ENCODE measurements at places on chromosomes 2 and 18.

- no peak overlapping the region for H3K27ac ChIP-seq
- H3K4me3 ChIP-seq: no peak overlapping the region
- no peaks in the 10 kb centered on the region for H3K36me3 ChIP-seq
- peaks cover 2% of the 10 kb centered on the region for H3K27me3 ChIP-seq
Observed at GRCh38 chr18:45285251-45285650, 330.0 kb upstream of the SLC14A2 start.

- no peak for ATAC-seq
- no peaks in the 10 kb centered on the region for H3K27me3 ChIP-seq
- H3K4me1 ChIP-seq: peaks cover 4% of the 10 kb centered on the region
- H3K36me3 ChIP-seq: no peaks in the 10 kb centered on the region
- no peak overlapping the region for H3K27ac ChIP-seq
- H3K4me3 ChIP-seq: no peak overlapping the region
Observed at GRCh38 chr2:97701851-97702465, 11.4 kb upstream of the ZAP70 start.

DNA sequence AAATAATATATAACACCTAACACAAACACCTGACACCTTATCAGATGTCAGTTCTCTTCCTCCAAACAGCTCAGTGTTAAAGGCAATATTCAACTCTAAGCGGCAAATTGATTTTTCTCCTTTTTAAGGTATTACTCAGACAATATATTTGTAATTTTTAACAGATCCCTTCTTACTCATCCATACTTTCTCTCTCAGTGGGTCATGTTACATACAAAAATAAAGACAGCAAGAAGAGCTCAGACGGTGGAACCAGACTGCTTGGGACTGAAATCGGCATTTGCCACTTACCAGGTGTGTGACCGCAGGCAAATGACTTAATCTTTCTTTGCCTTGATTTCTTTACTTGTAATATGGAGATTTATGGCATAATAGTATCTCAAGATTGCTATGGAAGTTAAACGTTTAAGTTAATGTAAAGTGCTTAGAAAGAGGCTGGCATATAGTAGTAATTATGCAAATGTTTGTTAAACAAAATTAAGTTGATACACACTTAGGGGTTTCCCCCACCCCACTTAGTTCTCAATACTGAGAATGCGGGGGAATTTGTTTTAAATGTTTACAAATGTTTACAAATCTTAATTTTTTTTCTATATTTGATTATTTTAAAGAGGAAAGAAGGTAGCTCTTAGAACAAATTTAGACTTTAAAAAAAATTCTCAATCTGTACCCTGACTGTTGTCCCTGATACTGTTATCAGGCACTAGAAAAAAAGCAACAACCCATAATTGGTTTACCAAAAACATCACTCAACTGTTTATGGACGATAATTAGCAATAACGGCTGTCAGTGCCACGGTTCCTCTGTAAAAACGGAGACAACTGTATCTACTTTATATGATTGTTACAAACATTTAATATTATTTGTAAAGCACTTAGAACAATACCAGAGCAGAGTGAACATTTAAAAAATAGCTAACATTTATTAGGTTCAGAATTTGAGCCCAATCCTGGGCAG lies 25.6 kb downstream of the MAP3K2 start:
- no peaks in the 10 kb centered on the region for H3K27me3 ChIP-seq
- H3K4me3 ChIP-seq: no peak overlapping the region
- H3K27ac ChIP-seq: no peak overlapping the region
- ATAC-seq: no peak

GRCh38 chr2:100833331-100833730 lies 13.4 kb downstream of the NPAS2 start:
- H3K4me1 ChIP-seq: no peaks in the 10 kb centered on the region
- no peaks in the 10 kb centered on the region for H3K36me3 ChIP-seq
- H3K27ac ChIP-seq: no peak overlapping the region
- no peak overlapping the region for H3K4me3 ChIP-seq

GRCh38 chr2:240983996-240984498 lies 14.4 kb upstream of the SNED1 start:
- no peak overlapping the region for H3K4me3 ChIP-seq
- ATAC-seq: no peak
- H3K27me3 ChIP-seq: no peaks in the 10 kb centered on the region
- no peaks in the 10 kb centered on the region for H3K4me1 ChIP-seq
- H3K36me3 ChIP-seq: no peaks in the 10 kb centered on the region

DNA sequence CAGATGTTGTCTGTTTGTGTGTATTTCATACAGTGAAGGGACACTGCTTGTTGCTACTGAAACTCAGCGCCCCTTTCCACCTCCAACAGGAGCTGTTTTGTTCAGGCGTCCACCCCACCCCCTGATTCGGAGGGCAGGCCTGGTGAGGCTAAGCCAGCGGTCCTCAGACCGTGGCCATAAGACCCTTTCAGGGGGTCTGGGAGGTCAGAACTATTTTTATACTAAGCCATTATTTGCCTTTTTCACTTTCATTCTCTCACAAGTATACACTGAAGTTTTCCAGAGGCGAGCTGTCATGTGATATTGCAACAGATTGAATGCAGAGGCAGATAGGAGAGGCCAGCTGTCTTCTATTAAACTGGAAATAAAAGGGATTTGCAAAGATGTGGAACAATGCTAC lies 39.7 kb upstream of the IGFBP5 start:
- peaks cover 13% of the 10 kb centered on the region for H3K27me3 ChIP-seq
- no peak for ATAC-seq
- no peaks in the 10 kb centered on the region for H3K4me1 ChIP-seq
- no peak overlapping the region for H3K4me3 ChIP-seq

DNA sequence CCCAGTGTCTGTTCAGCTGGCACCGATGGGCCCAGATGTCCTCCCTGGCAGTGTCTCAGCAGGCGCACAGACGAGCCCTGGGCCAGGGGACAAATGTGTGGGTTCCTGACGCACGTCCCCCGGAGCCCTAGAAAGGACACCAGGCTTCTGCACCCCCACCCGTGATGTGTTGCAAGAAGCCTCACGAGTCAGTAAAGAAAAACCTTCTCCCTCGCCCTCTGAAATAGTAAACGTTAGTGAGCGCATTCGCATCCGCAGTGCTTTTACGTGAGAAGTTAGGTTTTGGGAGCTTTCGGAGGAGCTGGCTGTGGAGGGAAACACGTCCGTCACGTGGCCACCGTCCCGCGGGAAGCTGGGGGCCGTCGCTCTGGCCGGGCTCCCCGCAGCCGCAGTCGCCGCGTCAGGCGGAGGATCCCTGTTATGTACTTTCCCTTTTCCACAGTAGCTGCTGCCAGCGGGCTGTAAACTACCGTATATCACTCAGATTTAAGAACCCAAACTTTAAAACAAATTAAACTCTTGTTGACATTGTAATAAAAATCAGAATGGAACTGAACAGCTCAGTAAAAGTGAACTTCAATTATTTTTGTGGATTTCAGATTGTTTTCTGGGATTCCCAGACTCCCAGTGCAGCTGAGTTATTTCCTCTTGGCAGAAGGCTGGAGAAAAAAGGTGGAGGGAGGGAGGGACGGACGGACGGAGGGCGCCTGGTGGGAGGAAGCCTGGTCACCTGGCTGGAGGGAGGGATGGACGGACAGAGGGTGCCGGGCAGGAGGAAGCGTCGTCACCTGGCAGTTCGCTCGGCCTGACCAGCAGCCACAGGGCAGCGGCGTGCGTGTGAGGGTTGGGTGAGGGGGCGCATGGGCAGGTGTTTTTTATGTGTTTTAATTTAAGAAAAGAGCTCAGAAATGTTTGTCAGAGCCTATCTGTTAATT lies 112.1 kb downstream of the NFATC1 start:
- H3K36me3 ChIP-seq: peaks cover 39% of the 10 kb centered on the region
- no peak for ATAC-seq
- peak overlapping the region; percentile 47 for H3K27ac ChIP-seq
- peak overlapping the region; percentile 47 for H3K4me3 ChIP-seq

DNA sequence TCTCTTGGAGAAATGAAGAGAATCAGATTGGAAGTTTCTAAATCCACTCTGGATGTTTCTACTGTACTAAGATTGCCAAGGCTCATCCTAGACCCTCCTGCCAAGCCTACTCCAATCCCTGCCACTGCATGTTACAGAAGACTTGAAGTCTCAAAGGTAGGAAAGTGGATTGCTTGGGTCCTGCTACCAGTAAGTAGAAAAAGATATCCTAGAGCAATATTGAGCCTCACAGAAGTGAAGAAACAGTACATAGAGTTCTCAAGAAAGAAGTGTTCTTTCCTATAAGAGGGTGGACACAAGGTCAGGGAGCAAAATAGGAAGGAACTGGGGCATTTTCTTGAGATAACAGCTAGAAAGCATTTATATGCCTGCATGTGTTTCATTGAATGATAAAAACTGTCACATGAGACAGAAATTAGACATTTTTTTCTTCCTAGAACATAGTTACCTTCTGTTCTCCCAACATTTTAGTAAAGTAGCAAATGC lies 232.9 kb downstream of the RBM43 start:
- H3K4me1 ChIP-seq: no peaks in the 10 kb centered on the region
- no peaks in the 10 kb centered on the region for H3K36me3 ChIP-seq
- no peak for ATAC-seq
- no peak overlapping the region for H3K27ac ChIP-seq
- H3K27me3 ChIP-seq: no peaks in the 10 kb centered on the region

- peak overlapping the region; percentile 97 for H3K4me3 ChIP-seq
- H3K4me1 ChIP-seq: peaks cover 36% of the 10 kb centered on the region
- peak overlapping the region; percentile 99 for H3K27ac ChIP-seq
- ATAC-seq: no peak
- H3K36me3 ChIP-seq: peaks cover 24% of the 10 kb centered on the region
Observed at GRCh38 chr2:70123051-70123828, 36.0 kb downstream of the PCBP1 start.

- peaks cover 12% of the 10 kb centered on the region for H3K4me1 ChIP-seq
- H3K4me3 ChIP-seq: no peak within 1 kb of the TSS
- H3K36me3 ChIP-seq: peaks cover 39% of the 10 kb centered on the region
- no peaks in the 10 kb centered on the region for H3K27me3 ChIP-seq
Observed at GRCh38 chr2:218260742-218261422, at the start of gene GPBAR1. TSS of gene GPBAR1 (plus strand) at chr2:218261015. CDS start at chr2:218262725, 1,710 bp downstream.

- no peaks in the 10 kb centered on the region for H3K36me3 ChIP-seq
- H3K27me3 ChIP-seq: no peaks in the 10 kb centered on the region
- no peak for ATAC-seq
Observed at GRCh38 chr18:33583901-33584300, 5.9 kb downstream of the ASXL3 start.

GRCh38 chr2:76839826-76840225 lies 682.4 kb downstream of the LRRTM4 start:
- H3K4me1 ChIP-seq: no peaks in the 10 kb centered on the region
- ATAC-seq: no peak
- no peak overlapping the region for H3K27ac ChIP-seq

DNA sequence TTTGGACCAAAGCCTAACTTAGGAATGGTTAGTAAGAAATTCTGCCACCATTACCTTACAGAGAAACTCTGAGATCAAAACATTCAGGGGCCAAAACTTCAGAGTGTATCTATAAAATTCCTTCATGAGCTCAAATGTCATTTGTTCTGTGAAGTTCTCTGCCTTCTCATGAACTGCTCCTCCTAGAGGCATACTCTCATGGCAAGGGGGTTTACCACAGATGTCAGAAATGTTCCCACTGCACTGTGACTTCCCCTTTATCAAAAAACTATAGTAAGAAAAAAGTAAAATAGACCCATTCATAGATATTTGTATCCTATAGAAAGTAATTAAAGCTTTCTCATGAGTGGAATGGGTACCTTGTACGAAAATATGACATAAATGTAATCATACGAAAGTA lies 68.5 kb downstream of the USP40 start:
- H3K27ac ChIP-seq: no peak overlapping the region
- peaks cover 7% of the 10 kb centered on the region for H3K4me1 ChIP-seq
- no peak overlapping the region for H3K4me3 ChIP-seq
- H3K36me3 ChIP-seq: peaks cover 51% of the 10 kb centered on the region
- no peaks in the 10 kb centered on the region for H3K27me3 ChIP-seq

GRCh38 chr2:29207352-29208148 lies 92.3 kb downstream of the CLIP4 start:
- ATAC-seq: no peak
- no peak overlapping the region for H3K27ac ChIP-seq
- H3K4me1 ChIP-seq: no peaks in the 10 kb centered on the region
- H3K4me3 ChIP-seq: no peak overlapping the region
- H3K36me3 ChIP-seq: peaks cover 18% of the 10 kb centered on the region
- H3K27me3 ChIP-seq: no peaks in the 10 kb centered on the region

- H3K36me3 ChIP-seq: no peaks in the 10 kb centered on the region
- H3K4me1 ChIP-seq: no peaks in the 10 kb centered on the region
- no peak overlapping the region for H3K4me3 ChIP-seq
- H3K27ac ChIP-seq: no peak overlapping the region
- H3K27me3 ChIP-seq: no peaks in the 10 kb centered on the region
- no peak for ATAC-seq
Observed at GRCh38 chr2:53362934-53363333, 404.7 kb upstream of the CHAC2 start.

DNA sequence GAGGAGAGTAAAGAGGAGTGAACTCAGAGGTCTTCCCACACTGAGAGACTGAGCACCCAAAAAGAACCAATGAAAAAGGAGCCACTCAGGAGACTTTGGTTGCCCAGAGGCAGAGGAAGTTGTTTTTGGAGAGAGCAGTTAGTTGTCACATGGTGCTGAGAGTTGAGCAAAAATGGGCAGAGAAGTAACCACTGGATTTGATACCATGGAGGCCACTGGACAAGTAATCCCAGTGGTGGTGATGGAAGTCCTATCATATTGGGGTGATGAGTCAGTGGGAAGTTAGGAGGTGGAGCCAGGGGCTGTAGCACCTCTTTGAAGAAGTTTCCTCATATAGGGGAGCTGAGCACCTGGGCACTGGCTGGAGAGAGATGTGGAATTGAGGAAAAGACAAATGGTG lies 235.8 kb downstream of the TPGS2 start:
- no peaks in the 10 kb centered on the region for H3K27me3 ChIP-seq
- no peak for ATAC-seq
- H3K4me3 ChIP-seq: no peak overlapping the region
- no peaks in the 10 kb centered on the region for H3K4me1 ChIP-seq
- no peaks in the 10 kb centered on the region for H3K36me3 ChIP-seq

- peaks cover 68% of the 10 kb centered on the region for H3K36me3 ChIP-seq
- no peak overlapping the region for H3K4me3 ChIP-seq
- no peak overlapping the region for H3K27ac ChIP-seq
- no peak for ATAC-seq
Observed at GRCh38 chr2:135121016-135121657, 69.0 kb downstream of the RAB3GAP1 start.

GRCh38 chr2:240192661-240193060 lies 52.2 kb upstream of the OTOS start:
- no peak for ATAC-seq
- no peak overlapping the region for H3K4me3 ChIP-seq
- no peaks in the 10 kb centered on the region for H3K4me1 ChIP-seq
